ENCODE measurements at places on chromosomes 4 and X.

DNA sequence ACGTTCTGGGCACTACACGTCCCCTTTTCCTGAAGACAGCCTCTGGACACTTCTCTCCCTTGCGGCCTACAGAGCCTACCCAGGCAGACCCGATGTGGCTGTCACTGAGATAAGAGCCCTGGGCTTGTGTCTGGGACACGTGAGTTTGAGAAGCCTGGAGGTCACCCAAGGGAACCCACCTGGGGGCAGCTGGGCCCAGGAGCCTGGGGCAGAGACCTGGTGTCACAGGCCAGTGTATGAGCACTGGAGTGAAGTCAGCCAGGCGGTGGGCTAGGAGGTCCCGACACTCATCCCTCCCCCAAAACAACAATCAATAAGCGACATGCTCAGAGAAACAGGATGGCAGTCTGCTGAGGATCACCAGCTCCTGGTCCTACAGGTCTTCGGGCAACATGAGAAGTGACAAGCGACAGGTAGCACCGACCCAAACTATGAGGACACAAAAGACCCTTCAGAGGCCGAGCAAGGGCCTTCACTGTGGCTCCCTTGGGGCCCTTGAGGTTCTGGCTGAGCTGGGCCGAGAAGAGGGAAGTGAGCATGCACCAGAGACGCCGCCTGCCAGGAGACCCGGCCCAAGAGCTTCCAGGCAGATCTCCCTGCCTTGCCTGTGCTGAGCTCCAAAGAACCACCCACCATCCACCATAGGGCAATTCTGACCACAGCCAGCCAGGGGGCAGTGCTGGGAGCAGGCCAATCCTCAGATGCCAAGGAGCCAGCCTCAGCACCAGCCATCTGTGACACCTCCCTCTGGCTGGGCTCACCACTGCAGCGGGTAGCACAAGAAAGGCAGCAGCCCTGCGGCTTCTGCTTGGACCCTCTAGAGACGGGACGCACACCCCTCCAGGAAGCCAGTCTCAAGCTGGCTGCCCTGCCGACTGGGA, 11.0 kb upstream of the DUSP9 start:
- DNase-seq: no peak

DNA sequence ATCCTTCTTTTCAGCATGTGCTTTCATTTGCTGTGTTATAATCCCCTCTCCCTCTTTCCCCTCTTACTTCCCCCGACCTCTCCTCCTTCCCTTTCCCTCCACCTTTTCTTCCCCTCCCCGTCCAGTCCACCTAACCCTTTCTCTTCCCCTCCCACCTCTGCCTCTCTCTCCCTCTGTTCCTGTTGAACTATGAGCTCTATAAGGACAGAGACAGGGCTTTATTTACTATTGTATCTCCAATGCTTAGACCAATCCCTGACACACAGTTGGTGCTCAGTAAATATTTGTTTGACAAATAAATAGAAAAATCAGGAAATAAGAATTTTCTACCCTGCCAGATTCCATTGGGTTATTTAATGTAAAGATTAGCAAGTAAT, 60.8 kb downstream of the EGF start:
- DNase-seq: no peak

DNA sequence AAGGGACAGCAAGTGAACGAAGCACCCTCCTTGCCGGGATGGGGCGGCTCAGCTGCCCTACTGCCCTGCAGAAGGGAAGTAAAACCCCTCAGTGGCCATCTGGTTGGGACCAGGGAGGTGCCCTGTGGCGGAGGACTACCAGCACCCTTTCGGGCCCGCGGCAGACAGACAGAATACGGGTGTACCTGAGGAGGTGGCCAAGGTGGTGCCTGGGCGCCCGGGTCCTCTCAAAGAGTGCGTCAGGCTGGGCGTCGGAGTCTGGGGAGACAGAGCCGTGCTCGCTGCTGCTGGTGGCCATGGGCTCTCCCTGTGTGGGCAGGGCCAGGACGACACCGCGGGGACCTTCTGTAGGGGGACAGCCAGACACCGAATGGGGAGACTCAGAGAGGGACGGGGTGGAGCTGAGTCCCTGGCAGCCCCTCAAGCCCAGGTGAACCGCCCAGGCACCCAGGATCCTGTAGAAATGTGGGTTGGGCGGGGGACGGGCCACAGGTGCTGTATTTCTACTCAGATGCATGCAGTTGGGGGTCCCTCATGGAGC, 29.7 kb downstream of the PDHA1 start:
- no peak for DNase-seq

- peak; percentile 95 for DNase-seq
Measured at GRCh38 chr4:150237110-150237872, 159.0 kb downstream of the DCLK2 start.

DNA sequence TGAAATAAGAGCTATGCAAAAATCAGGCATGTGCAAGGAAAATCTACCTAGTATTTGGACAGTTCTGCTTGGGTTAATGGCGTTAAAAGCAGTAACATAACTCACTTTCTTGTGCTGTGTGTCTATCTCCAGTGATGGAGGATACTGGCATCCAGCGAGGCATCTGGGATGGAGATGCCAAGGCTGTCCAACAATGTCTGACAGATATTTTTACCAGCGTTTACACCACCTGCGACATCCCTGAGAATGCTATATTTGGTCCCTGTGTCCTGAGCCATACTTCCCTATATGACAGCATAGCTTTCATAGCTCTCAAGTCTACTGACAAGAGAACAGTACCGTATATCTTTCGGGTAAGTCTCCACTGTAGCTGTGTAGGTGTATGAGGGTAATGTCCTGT, 2.6 kb downstream of the PRDM8 start:
- no peak for DNase-seq

GRCh38 chr4:108130955-108131354, 37.8 kb downstream of the LEF1 start:
- DNase-seq: no peak

DNA sequence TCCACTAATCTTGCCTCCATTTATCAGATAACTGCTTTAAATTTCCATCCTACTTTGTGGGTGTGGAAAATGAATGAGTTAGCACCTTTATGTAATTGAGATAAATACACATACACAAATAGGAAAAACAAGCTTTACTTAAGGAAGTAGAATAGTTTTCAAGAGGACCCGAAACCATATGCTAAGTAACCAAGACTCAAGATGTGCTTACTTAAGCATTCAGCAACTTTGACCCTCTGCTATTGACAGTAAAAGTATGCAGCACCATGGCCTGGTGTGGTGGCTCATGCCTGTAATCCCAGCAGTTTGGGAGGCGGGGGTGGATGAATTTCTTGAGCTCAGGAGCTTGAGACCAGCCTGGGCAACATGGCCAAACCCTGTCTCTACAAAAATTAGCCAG, 29.9 kb downstream of the RNF175 start:
- no peak for DNase-seq

- DNase-seq: no peak
Measured at GRCh38 chr4:74934016-74934831, 1.3 kb downstream of the PARM1 start.

- no peak for DNase-seq
Measured at GRCh38 chr4:8157496-8157895, 1.1 kb downstream of the ABLIM2 start.

GRCh38 chr4:41538017-41538733, at the start of gene LIMCH1:
Gene LIMCH1 (plus strand): TSS chr4:41538157. CDS start chr4:41605996, 67,839 bp downstream.
- no peak for DNase-seq

- no peak for DNase-seq
Measured at GRCh38 chr4:150363721-150364688, 217.9 kb upstream of the MAB21L2 start.

DNA sequence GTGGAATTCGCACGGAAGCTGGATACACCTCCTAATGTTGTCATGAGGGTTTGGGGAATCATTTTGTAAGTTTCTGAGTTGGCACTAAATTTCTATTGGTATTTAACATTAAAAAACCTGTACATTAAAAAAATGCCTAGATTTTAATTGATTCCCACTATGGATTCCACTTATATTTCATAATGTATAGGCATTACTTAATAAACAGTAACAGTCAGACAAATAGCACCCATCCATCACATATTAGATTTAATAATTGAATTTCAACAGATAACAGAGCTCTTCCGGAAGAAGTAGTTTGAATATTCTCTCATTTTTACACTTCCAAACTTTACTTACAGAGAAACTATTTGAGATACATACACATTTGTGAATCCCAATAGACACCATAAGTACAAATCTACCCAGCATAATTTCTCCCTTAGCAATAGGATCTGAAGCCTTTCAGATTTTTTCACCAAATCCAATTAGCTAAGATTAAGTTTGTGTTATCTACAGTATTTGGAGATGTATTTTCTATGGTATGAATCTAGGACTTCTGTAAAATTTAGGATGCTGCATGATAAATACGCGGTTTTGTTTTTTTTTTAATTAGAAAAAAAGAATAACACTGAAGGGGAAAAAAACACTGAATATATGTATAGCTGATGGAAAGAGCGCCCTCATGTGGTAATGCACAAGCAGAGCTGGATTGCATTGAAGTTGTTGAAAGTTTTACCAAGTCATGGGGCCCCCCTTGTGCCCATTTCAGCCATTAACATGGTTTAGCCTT, 12.2 kb upstream of the ODAM start:
- peak; percentile 12 for DNase-seq

DNA sequence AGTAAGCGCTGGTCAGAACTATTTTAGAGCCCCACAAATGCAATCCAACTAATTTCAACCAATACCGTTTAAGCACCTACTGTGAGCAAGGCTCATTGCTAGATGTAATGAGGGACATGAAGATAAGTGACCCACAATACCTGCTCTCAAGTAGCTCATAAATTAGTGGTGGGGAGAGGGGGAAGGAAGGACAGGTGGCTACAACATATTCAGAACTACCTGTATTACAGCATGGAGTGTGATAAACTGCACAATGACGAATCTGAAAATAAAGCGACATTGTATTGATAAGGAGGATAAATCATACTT, 311.6 kb upstream of the DIAPH2 start:
- no peak for DNase-seq

DNA sequence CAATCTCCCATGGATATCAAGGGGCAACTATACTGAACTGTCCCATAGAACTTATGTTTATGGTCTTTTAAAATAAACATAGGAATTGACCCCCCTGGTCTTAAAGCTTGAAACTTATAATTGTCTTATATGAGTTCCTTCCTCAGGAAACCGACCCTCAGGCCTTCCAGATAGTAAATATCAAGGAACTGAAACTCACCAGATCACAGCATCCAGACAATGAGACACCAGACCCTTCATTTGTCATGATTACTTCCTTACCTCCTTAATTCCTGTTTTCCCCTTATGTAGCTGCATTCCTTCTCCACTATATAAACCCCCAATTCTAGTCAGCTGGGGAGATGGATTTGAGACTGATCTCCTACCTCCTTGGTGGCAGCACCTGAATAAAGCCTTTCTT, 94.8 kb upstream of the GRPR start:
- no peak for DNase-seq

DNA sequence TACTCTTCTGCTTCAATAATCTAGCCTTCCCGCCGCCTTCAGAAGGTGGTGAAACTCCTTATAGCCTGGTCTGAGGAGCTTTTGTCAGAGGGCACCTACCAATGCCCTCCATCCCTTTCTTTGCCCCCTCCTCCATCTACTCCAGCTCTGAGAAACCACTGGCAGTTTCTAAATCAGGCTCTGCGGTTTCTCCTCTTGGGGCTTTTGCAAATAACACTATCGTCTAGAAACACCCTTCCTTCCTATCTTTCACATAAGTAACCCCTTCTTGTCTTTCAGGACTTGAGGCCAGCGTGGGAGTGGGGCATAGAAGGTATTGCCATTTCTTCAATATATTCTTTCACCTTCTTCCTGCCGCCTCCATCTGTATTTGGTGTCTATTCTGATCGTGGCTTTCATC, 1.2 kb upstream of the EFHC2 start:
- no peak for DNase-seq

GRCh38 chrX:155819525-155819924, 61.6 kb upstream of the VAMP7 start:
- no peak for DNase-seq

DNA sequence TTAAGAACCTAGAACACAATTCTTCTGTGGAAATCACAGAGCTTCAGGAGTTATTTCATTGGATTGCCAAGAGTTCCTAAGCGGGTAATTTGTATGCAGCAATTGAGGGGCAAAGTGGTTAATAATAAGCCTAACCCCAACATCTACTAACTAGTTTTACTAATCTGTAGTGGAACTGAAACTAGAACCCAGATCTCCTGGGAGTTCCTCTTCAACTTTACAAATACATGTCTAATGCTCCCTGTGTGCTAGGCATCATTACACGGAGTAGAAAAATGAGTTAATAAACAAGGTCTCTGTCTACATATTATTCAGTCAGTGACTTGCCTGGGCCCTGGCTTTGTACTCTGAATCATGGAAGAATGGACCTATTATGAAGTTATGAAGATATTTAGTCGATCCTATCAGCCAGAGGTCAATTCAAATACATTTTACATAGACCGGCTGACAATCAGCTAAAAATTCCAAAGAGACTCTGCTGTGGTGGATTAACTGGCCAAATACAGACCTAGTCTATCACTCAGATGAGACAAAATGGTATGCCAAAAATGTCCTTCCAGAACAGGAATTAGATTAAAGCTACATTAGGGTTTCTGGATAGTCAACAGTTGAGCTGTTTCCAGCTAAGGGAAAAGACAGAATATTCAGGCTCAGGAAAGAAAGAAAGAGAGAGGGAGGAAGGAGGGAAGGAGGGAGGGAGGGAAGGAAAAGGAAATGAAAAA, 326.0 kb downstream of the FBXW7 start:
- DNase-seq: no peak

DNA sequence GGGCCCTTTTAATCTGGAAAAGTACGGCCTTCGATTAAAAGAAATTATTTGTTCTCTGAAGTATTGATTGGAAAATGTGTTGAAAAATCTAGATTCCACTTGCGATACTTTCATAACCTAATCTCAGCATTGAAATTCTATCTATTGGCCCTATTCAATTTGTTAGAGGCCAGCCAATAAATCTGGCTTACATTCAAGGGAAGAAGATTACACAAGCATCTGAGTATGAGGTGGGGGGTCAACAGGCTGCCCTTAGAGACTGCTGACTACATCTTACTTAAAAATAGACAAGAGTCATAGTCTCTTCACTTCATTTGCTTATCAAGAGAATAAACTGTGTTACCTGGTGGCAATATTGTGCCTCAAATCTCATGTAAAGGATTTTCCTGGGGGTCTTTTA, 248.0 kb upstream of the KCNIP4 start:
- DNase-seq: no peak

GRCh38 chr4:104205116-104205515, 289.6 kb downstream of the CXXC4 start:
- no peak for DNase-seq

DNA sequence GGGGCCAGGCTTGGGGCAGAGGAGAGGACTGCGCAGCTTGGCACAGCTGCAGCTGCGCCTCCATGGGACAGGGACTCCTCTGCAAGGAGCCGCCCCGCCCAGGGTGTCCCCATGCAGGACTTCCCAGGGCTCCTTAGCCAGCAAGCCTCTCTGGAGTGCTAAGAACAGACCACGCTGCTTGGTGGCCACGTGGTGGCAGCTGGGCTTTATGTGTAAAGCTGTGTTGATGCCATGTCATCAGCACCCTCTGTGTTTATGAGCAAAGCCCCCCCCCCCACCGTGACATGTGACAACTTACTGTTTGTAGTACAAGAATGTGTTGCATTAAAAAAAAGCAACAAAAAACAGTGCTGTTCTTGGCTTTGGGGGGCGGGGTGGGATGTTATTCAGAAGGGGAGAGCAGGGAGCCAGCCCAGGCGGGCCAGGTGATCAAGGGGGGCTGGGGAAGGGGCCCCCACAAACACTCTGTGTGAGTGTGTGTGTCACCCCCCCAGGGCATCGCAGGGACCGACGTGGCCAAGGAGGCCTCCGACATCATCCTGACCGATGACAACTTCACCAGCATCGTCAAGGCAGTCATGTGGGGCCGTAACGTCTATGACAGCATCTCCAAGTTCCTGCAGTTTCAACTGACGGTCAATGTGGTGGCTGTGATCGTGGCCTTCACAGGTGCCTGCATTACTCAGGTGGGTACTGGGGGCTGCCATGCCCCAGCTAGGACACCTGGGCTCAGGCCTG, 40.3 kb downstream of the ATP2B3 start:
- DNase-seq: no peak

Data from fibroblast of skin of left quadriceps (primary cell).